ENCODE measurements at places on chromosomes 11 and 22.

- no peak for DNase-seq
Observed at GRCh38 chr11:100578831-100579311, 108.2 kb upstream of the ARHGAP42 start.

DNA sequence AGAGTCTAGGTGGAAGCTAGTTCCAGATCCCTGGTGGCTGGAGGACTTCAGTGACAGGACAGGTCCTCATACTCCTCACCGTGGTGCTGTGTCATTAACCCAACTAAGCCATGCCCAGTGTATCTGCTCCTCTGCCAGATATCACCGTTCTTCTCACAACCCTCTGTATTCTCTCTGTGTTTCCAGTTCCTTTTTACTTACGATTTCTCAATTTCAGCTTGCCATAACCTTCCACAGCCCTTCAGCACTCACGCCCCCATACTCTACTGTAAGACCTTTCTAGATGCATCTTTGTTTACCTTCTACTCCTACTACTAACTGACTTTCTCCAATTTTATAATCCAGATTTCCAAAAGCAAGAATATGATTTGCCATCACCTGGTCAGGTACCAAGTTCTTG is 26.1 kb upstream of the RIC3 start:
- no peak for DNase-seq

DNA sequence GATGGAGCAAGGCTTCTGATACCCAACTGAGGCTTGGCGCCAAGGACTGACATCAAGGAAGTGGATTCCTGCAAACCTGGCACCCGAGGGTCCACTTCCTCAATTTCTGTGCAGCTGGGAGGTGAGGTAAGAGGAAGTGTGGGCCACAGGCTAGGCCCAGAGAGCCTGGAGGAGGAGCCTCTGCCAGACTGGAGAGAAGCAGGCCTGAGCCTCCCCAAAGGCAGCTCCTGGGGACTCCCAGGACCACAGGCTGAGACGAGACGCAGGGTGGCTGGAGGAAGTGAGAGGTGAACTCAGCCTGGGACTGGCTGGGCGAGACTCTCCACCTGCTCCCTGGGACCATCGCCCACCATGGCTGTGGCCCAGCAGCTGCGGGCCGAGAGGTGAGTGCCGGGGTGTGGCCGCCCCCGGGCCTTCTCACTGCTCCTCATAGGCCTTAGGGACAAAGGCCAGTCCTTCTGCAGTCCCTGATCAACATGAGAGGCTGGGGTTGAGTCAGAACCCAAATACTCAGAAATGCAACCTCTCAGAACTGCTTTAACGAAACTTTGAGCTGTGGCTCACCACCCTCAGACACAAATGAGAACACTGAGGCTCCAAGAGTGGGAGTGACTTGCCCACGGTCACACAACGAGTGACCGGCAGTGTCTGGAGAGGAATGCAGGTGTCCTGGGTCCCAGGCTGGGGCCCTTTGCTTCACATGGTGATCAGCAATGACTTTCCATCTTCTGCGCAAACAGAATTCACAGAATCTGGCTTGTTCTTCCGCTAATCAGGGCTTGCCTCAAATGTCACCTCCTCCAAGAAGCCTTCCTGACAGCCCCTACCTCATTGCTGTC is at the start of gene NCF4:
TSS of gene NCF4 (plus strand) at position 186 of the 839 bp plus-strand sequence. CDS start at position 352, 166 bp downstream.
- DNase-seq: peak; percentile 97

DNA sequence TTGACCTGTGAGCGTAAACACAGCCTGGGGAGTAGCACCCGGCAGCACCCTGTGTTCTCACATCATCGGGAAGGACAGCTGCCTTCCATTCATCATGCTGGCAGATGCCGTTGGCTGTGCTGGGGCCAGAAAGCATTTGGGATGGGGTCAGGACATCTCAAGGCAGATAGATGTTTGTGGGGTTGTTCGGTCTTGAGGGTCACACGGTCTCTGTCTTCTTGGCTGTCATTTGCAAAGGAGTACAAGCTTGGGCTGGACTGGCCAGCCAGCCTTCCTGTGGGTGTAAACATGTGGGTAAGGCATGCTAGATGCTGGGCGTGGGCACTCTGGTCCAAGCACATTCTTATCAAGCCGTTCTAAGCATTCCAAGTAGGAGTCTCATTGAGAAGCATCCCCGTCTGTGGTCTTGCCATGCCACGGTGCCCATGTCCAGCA is 81.4 kb downstream of the TBC1D22A start:
- no peak for DNase-seq

GRCh38 chr22:48929276-48929790 is 898.3 kb downstream of the BRD1 start:
- DNase-seq: no peak

DNA sequence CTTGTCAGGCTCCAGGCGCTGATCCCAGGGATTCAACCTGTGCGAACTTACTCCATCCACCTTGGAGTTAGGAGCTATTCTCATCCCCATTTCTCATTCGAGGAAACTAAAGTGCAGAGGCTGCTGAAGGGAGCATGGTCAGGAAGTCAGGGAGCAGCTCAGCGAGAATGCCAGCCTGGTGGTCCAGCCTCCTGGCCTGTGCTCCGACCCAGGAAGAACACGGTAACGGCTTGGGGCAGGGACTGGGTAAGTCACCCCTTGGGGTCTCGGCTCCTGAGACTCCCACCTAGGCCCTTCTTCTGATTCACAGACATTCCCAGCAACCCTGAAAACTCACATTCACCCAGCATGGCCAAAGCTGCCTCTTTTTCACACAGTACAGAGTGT is 132.8 kb downstream of the CRYBB2 start:
- no peak for DNase-seq

DNA sequence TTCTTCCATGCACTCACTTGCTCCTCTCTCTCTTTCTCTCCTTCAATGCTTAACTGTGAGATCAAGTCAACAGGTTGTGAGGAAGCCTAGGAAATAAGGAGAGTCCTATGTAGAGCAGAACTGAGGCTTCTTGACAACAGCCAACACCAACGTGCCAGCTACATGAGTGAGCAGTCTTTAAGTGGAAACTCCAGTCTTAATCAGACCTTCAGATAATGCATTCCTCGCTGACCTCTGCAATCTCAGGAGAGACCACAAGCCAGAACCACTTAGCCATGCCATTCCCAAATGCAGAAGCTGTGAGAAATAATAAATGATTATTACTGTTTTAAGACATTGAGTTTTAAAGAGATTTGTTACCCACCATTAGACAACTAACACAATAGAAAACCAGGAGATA is 6.1 kb upstream of the TEAD1 start:
- no peak for DNase-seq

DNA sequence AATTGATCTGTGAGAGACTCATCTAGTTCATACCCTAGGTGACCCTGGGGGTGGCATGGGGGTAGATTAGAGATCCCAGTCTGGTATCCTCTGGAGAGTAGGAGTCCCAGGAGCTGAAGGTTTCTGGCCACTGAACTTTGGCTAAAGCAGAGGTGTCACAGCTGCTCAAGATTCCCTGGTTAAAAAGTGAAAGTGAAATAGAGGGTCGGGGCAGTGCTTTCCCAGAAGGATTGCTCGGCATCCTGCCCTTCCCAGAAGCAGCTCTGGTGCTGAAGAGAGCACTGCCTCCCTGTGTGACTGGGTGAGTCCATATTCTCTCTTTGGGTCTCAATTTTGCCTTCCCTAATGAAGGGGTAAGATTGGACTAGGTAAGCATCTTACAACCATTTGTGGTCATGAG is 653 bp downstream of the IL18BP start:
- DNase-seq: no peak

DNA sequence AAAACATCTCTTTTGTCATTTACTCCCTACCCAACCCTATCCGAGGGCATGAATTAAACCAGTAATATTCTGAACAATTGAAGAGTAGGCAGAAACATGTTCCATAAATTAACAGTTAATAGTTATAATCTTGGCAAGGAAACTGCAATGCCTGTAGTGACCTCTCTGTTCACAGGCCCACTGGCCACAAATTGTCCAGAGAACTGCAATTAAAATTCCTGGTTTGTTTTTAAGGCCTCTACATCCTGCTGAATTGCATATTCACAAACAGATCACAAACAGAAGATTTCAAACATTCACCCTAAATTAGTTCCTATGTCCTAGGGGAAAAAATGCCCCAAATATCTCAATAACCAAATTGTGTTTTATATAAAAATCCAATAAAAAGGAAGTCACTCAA is 143.2 kb upstream of the TRPC6 start:
- no peak for DNase-seq

- no peak for DNase-seq
Observed at GRCh38 chr11:32899438-32899837, 6.8 kb downstream of the QSER1 start.

- DNase-seq: no peak
Observed at GRCh38 chr11:41921746-41922390, 462.4 kb upstream of the LRRC4C start.

- no peak for DNase-seq
Observed at GRCh38 chr11:1847926-1848639, 4.8 kb upstream of the LSP1 start.
